ENCODE measurements at places on chromosomes 2 and 18.

DNA sequence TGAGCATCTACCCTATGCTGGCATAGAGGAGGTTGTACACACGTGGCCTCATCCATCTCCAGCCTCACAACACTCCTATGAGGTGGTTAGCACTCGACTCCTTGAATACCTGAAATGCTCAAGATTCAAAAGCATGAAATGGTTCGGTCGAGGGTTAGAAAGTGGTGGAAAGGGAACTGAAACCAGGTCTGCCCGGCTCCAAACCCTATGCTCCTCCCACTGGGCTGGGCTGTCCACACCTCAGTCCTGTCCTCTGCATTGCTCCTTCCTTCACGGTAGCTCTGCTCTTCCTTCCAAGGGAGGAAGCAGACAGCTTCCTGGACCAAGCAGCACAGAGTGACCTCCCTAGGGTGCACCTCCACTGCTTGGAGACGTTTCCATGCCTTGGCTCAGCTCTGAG, 565.2 kb upstream of the ID2 start:
- no peak for DNase-seq

DNA sequence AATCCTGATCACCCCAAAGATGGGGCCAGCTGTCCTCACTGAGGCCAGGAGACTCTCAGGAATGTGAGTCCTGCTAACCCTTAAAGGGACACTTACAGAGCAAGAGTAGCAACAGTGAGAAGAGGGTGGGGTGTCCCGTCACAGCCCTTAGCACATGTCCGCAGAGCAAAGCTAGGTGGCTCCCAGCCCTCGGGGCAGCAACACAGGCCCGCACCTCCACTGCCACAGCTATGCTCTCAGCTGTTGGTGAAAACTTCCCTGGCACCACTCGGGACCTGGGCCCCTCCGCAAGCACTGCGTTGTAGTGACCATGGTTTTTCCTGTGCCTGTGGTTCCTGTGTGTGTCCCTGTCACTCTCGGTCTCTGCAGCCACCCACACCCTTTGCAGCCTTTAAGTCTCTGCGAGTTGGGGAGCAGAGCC, 76.4 kb upstream of the UXS1 start:
- no peak for DNase-seq

DNA sequence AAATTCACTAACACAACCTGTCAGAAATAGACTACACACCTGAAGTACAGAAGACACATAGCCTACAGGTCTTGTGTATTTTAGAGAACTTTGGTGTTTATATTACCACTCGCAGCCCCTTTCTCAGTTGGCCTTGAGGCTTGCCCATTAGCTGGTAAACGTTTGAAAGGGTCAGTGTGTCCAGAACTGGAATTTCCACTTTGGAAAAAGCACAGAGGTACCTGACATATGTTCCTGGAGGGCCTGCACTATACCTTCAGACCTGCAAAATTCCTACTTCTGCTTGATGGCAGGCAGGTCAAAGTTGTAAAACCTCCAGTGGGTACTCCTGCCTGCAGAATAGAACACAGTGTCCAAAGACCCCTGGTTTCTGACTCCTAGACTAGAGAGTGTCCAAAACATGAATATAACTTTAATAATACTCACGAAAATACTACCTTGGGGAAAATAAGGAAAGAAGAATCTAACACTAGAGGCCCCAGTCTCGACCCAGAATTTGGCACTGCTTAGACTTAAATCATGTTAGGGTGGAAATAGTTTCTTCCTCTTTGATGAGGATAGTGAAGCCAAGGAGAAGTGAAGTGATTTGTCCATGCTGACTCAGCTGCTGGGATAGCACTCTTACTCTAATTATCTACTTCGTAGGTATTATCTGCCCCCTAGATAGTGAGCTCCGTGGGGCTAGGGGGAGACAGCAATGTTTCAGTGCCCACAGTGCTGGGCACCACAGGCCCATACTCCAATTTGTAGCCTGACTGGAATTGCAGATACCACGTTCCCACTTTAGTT, 2.8 kb downstream of the KCTD1 start:
- no peak for DNase-seq

DNA sequence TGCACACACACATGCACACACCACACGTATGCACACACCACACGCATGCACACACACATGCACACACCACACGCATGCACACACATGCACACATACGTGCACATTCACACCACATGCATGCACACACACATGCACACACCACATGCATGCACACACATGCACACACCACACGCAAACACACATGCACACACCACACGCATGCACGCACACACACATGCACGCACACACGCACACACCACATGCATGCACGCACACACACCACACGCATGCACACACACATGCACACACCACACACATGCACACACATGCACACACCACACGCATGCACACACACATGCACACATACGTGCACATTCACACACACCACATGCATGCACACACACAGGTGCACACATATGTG, 169.8 kb upstream of the SALL3 start:
- DNase-seq: no peak

- DNase-seq: no peak
Measured at GRCh38 chr2:110682267-110682666, 4.4 kb upstream of the BUB1 start.

- no peak for DNase-seq
Measured at GRCh38 chr2:44668336-44668735, 273.2 kb upstream of the SIX3 start.

GRCh38 chr2:240319221-240319854, 116.1 kb upstream of the GPC1 start:
- no peak for DNase-seq

DNA sequence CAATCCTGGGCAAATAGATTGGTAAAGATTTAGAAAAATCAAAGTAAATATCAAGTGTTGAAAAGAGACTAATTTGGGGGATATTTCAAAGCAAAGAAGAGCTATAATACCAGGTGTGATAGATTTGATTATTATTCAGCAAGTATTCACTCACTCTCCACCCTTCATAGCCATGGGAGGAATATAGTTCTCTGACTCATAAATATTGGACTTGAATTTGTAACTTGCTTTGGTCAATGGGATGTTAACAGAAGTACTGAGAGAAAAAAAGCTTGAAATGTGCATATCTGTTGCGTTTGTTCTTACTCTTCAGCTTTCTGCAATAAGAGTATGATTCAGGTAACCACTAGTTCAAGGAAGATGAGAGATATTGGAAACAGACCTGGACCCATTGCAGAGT, 54.5 kb upstream of the IKZF2 start:
- DNase-seq: no peak
